ENCODE measurements at places on chromosomes 12 and 14.

GRCh38 chr14:36931791-36932190 is 240.6 kb downstream of the SLC25A21 start:
- no peak for DNase-seq

GRCh38 chr14:104448321-104448720 is 131.2 kb upstream of the C14orf180 start:
- no peak for DNase-seq

GRCh38 chr12:94633401-94633800 is 17.0 kb downstream of the TMCC3 start:
- DNase-seq, result no peak

DNA sequence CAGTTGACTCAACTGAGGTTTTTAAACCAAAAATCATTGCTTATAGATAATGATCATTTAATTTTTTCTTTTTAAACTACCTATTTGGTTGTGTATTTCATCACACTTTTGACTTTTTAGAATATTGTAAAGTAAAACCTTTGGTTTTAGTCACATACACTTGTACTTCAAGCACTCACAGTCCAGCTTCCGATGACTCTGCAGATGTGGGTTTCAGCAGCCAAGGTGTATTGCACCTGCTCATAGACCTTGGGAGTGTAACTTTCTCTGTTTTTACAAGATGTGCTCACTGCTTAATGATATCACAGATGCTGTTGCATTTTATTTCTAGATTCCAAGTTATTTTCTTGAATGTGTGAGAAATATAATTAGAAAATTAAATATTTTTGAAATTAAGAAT is 188.3 kb upstream of the SLC38A2 start:
- DNase-seq, result no peak

DNA sequence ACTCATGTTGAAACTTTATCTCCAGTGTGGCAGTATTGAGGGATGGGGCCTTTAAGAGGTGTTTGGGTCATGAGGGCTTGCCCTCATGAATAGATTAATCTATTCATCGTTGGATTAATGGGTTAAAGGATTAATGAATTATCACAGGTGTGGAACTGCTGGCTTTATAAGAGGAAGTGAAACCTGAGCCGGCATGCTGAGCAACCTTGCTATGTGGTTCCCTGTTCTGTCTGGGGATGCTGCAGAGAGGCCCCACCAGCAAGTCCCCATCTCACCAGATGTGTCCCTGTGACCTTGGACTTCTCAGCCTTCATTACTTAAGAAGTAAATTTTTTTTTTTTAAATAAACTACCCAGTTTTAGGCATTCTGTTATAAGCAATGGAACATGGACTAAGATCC is 109.6 kb downstream of the DYRK2 start:
- DNase-seq, result no peak

DNA sequence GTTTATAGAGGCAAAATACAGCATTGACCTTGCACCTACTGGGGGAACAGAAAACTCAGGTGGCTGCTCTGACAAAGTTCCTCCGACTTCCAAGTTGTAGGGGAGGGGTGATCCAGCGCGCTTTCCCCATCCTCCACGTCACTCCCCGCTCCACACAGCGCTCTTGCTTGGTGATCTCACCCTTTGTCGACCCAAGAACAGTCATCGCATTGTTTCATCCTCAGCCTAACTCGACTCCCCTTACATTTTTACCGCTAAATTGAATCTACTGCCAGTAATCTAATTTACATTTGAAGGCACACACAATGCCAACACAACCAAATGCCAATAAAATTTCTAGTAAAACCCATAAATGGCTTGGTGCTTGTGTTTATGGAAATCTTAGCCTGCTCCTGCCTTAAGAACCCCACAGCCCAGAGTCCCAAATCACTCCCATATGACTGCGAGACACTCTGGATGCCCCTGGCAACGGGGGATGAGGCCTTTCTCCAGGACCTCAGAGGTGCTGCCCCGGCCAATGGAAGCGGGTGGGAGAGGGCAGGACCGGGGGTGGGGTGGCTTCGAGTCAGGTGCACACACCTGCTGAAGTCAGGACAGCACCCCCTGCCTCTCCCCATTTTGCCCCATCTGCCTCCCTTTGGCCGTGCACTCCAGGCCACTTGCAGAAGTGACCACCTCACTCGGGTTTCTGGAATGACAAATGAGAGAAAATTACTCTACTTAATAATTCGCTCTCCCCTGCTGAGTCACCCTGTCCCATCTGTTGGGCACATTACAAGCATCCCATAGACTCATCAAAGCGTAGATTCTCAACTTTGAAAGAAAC is 98.2 kb upstream of the GSC start:
- no peak for DNase-seq

DNA sequence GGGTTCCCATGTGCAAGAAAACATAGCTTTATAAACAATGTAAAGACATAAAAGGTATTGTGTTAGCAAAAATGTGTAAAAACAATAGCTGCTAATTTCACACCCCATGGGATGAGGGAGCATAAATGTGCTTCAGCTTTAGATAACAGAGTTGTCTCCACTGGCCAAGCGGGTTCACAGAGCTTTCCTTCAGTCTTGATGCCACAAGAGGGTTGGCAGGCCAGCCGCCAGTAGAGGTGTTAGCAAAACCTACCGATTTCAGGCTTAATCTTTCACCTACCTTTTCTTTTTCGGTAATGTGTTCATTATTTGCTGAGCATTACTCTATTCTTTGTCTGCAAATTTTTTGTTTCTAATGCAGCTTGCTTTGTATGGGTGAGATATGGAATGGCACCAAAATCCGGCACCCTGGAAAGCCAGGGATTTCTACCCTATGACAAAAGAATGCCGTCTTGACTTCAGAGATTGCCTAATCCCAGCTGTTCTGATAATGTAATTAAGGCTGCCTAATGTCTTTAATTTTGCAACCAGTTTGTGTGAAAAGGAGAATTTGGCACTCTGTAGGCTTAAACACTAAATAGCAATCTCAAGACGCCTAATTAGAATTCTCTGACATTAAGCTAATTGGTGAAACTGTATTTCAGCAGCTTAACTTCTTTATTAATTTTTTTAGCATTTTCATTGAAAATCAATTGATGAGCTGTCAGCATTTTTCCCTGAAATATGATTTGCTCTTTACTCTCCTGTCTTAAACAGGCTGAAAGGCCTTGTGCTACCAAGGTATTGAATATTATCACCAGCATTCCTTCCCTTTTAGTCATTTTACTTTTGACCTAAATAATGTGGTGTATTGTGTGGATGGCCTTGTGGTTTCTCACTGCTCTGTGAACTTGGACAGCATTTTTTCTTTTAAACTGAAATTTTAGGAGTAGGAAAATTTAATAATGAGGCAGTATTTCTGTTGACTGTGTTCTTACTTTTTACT is 60.7 kb downstream of the POLR3B start:
- no peak for DNase-seq

DNA sequence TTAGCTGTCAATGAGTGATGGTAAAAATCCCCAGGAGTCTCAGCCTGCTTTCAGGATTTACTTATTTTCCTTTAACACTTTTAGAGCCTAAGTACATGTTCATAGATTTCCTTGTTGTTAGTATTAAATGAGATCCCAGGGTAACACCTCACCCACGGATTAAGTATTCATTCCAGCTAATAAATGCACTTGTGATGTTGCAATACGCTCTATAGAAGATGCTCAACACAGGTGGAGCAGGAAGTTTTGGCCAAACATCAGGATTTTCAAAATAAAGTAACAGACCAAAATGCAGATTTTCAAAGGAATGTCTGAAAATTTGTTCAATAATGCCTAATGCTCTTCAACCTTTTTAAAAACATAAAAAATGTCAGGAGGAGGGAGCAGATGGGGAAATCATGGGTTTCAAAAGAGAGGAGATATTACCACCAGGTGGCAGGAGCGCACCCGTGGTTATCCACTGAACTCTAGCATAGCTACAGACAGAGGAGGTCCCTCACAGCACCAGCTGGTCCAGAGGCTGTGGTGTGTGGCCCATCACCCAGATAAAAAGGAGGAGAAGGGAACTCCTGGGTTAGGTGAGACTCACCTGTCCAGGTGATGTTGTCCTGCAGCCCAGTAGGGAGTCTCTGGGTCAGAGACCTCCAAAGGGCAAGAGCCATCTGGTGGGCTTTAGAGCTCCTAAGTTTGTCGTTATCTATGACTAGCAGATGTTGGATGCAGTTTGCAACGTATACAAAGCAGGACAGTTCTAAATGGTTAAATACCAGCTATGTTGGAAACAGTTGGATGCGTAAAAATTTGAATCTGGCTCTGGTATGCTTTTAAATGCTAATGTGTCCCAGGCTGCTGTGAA is 1158.4 kb upstream of the TMEM132C start:
- DNase-seq, result peak; percentile 4

GRCh38 chr14:78440356-78440894 is 270.3 kb downstream of the NRXN3 start:
- no peak for DNase-seq

DNA sequence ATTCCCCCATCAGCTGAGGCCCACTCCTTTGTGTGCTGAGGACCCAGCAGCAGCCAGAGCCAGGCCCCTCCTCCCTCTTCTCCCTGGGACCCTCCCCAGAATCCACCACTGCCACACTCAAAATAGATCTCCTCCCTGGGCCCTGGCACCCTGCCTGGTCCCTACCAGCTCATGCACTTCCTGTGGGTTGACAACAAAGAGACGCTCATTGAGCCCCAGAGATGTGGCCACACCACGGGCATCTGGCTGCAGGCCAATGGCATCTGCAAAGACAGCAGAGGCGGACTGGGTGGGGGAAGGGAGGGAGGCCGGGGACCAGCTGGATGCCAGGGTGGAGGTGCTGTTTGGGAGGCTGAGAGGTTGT is 16.0 kb upstream of the ENDOU start:
- peak; percentile 44 for DNase-seq

- DNase-seq, result no peak
Observed at GRCh38 chr12:118680356-118680963, 300.9 kb upstream of the SRRM4 start.

DNA sequence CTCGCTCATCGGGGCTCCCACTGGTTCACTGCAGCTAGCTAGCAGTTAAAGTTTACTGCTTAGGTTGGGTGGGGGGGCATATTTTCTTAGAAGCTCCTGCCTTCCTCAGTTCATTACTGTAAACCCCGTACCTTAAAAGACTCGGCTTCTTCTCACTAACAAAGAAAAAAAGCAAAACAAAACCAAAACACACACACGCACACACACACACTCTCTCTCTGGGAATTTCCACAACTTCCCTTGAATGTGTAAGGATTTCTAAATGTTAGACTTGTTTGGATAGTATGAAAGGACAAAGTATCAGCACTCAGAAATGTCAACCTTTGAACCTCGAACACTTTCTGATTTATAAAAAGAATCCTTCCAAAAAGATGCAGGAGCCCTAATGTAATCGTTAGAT is 927 bp downstream of the PTHLH start:
- no peak for DNase-seq

DNA sequence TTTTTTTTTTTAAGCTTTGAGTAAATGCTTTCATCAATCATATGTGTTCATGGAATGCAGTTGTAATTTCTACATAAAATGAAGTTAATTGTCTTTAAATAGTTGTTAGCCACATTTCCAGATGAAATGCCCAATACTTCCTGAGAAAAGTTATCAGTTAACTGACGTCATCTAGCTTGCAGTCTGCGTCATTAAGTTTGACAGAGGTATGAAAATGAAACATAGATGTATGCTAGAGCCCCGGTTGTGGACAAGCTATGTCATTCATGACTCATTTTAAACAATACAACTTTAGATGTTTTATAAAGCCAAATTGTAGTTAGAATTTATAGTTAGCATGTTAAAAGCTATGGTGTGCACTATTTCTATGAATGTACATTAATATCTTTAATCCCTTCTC is 90.7 kb downstream of the PLEKHA5 start:
- DNase-seq, result no peak

DNA sequence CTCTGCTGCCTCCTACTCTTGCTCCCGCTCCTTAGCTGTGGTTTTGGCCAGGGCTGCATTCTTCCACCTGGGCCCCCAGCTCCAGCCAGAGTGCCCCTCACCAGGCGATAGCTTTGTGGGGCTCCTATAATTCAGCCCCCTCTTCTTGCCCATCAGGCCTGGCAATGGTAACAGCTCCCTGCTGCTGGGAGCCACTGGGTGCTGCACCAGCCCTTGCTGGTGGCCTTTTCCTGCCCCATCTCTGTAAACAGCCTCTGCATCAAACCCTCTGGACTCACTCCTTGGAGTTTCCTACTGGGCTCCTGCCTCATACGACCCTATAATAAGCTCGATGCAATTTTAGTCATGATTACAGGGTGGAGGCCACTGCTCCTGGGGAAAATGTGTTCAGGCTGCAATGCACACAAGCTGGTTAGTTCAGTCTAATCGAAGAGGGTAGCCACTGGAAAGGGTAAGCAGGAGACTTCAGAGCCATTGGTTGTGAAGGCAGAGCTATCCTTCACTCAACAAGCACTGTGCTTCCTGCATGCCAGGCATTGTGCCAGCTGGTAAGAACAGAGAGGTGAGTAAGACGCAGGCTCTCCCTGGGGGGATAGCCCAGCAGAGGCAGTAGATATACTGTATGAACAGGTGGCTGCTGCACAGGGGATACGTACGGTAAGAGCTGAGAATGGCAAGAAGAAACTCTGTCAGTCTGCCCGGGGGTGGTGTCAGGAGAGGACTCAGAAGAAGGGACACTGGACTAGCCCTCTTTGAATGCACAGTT is 24.7 kb downstream of the CLMN start:
- no peak for DNase-seq

- no peak for DNase-seq
Observed at GRCh38 chr14:102927878-102928411, 5.5 kb downstream of the AMN start.

GRCh38 chr14:76007852-76008251 is 22.3 kb downstream of the IFT43 start:
- no peak for DNase-seq

DNA sequence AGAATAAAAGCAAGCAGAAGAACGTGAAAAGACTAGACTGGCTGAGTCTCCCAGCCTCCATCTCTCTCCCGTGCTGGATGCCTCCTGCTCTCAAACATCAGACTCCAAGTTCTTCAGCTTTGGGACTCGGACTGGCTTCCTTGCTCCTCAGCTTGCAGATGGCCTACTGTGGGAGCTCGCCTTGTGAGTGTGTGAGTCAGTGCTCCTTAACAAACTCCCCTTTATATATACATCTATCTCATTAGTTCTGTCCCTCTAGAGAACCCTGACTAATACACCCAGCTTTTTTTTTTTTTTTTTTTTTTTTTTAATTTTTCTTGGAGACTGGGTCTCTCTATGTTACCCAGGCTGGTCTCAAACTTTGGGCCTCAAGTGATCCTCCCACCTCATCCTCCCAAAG is 46.9 kb downstream of the ACTN1 start:
- no peak for DNase-seq
